ENCODE measurements at places on chromosomes 1 and 21.

DNA sequence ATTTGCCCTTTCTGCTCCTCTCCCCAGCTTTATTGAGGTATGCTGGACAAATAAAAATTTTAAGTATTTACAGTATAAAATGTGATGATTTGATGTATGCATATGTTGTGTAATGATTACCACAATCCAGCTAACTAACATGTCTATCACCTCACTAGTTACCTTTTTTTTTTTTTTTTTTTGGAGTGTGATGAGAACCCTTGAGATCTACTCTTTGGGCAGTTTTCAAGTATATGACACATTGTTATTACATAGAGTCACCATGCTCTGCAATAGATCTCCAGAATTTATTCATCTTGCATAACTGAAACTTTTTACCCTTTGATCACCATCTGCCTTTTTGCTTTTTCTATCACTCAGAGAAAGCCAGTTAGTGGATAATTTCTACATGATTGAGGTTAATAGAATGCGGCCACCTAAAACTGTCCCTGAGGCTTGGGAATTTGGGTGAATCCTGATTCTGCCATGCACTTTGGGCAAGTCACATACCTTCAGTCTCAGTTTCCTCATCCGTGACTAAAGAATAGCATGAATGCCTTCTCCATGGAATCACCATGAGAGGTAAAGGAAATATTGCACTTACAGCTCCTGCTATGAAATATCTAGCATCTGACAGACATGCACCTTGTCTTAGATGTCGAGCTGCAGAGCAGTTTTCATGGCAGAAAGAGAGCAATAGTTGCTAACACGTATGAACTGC lies 295.2 kb downstream of the DISC1 start:
- DNase-seq: no peak

GRCh38 chr1:225378880-225379279 lies 49.0 kb downstream of the LBR start:
- DNase-seq: no peak

DNA sequence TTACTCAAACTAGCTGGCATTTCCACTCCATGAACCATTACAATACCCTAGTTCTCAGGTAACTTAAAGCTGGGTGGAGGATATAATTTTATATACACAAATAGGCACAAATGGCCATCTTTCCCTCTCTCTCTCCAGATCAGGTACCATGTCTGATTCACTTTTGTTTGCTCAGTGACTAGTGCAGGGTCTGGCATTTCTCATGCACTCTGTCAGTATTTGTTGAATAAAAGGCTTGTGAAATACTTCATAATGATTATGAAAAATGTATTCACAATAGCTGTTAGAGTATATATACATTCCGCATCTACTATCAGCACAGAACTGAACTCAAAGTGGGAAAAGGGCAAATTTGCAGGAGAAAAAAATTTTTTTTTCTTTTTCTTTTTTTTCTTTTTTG lies 510.2 kb upstream of the USP24 start:
- no peak for DNase-seq

DNA sequence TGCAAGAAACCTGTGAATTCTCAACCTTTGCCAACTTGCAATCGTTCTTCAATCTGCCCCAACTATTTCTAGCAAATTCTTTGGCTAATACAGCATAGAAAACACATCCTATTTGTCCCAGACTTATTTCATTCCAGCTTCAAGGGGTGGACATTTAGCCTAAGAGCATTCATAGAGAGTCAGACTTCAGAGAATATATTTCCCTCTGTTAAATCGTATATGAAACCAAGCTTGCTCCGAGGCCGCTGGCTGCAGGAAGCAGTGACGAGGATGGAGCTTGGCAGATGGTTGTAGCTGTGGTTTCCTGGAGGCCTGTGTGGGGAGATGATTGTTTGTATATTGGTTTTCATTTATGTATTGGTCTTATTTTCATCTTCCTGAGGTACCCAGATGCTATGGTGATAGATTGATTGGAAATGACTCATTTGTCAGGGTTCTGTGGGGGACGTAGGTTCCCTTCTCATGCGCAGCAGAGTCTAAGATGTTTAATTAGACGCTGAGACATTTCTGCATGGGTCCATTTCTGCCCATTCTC lies 26.1 kb downstream of the MAN1C1 start:
- no peak for DNase-seq

GRCh38 chr1:228837817-228838716 lies 102.8 kb downstream of the RHOU start:
- no peak for DNase-seq

DNA sequence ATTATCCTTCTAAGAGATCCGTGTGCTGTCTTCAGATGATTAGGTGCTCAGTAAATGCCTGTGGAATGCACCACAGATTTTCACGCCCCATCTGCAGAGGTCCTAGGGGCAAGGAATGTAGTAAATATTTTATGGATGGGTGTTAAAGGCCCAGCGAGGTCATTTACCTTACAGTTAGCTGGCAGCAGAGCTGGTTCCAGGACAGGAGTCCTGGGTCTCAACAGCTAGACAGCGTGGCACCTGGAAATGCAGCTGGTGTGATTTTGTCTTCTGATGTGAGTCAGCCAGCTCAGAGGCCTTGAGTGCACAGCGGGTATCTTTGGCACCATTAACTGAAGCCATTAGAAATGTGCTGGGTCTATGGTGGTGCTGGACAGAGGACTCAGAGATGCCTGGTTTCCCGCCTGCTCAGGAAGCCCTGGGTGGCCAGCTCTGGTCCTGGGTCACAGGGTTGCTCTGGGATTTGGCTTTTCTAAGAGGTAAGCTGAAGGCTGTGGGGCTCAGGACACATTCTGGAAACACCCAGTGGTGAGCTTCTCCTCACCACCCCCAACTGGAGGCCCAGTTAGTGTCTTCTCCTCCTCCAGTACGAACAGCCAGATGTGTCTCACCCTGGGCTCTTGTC lies 65.5 kb downstream of the DDX20 start:
- DNase-seq: no peak

GRCh38 chr1:161497961-161498360 lies 7.3 kb upstream of the FCGR2A start:
- no peak for DNase-seq

GRCh38 chr1:106957795-106958194 lies 98.7 kb upstream of the PRMT6 start:
- DNase-seq: no peak

GRCh38 chr1:227312361-227313025 lies 5.8 kb downstream of the CDC42BPA start:
- DNase-seq: no peak

DNA sequence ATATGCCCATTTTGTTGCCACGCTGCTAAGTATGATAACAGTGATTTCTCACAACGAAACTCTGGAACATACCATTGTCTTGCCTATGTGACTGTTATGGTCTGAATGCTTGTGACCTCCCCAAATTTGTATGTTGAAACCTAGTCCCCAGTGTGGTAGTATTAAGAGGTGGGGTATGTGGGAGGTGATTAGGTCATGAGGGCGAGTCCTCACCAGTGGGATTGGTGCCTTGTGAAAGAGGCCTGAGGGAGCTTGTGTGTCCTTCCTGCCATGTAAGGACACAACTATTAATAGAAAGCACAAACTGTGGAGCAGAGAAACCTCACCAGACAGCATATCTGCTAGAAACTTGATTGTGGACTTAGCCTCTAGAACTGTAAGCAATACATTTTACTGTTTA lies 84.6 kb downstream of the SELENOF start:
- no peak for DNase-seq

GRCh38 chr1:7187112-7187493 lies 401.8 kb downstream of the CAMTA1 start:
- no peak for DNase-seq

- DNase-seq: no peak
Measured at GRCh38 chr21:31915566-31915965, 42.7 kb downstream of the HUNK start.

GRCh38 chr1:31868862-31869261 lies 53.0 kb upstream of the SPOCD1 start:
- no peak for DNase-seq

DNA sequence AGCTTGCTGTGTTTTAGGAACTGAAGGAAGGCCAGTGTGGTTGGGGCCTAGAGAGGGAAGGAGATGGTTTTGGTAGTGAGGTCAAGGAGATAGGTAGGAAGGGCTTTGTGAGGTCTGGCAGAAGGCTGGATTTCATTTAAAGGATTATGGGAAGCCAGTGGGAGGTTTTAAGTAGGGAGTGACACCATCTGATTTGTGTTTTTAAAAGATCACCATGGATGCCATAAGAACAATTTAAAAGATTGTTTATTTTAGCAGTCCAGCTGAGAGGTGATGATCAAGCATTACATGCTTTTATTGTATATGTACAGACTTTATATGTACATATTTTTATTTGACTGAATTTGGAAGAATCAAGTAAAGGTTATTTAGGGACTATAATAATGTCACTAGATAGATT lies 26.4 kb downstream of the RGL1 start:
- no peak for DNase-seq

DNA sequence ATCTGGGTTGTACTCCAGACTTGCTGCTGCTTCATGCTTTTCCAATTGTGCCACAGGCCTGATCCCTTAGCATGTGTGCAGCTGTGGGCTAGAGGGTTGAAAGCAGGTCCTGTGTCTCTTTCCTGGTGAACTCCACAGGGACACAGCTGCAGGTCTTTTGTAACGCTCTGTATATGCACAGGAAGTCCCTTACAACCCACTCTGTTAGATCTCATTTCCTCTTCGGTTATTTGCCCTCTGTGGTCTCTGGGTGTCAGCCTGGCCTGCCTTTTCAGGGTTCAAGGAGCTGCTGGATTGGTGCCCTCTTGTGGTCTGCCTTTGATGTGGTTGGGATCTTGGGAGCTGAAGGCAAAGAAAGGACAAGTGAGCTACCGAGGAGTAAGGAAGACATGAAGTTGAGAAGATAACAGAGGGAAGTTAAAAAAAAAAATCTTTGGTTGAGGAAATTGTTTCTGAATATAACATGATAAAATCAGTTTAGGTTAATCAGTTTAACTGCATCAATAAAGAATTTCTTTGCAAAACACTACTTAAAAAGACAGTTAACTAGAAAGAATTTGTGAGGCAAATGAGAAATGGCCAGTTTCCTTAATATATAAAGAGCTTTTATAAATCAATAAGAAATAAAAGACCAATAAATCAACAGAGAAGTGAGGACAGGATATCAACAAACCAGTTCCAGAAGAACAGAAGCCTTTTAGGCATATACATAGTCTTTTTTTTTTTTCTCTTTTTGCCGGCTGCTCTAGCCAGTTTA lies 44.1 kb downstream of the UCK2 start:
- DNase-seq: peak; percentile 30

- no peak for DNase-seq
Measured at GRCh38 chr21:44850905-44851657, 22.4 kb downstream of the PTTG1IP start.

GRCh38 chr21:44428281-44428960 lies 26.9 kb upstream of the LRRC3 start:
- no peak for DNase-seq

DNA sequence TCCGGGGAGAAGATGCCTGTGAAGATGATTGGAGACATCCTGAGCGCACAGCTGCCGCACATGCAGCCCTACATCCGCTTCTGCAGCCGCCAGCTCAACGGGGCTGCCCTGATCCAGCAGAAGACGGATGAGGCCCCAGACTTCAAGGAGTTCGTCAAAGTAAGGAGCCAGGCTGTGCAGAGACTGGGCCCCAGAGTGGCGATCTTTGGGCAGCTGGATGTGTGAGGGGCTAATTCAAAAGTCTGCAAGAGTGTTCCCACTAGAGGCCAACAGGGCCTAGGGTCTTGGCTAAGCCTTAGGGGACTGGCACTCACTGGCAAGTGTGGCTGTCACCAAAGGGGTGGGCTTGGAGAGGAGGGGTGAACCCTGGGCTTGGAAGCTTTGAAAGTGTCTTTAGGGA lies 50.4 kb downstream of the ATP5PO start:
- no peak for DNase-seq

GRCh38 chr1:114618606-114619005 lies 37.2 kb upstream of the BCAS2 start:
- no peak for DNase-seq

- no peak for DNase-seq
Measured at GRCh38 chr1:212457740-212458338, 25.1 kb downstream of the NENF start.

DNA sequence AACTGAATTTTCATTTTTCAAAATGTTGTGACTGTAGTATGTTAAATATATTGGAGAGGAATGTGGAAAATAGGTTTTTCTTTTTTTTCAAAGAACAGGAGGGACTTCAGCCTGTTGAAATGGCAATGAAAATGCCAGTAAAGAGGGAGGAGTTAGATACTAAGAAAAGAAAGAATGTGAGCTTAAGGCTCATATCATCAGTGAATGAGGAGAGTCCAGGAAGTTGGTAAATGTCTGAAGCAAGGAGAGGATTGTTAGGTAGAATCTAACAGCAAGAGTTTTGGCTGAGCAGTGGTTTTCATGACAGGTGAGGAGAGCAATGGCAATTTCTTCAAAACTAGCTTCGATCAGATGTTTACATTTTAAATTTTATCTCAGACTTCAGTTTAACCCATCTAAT lies 43.0 kb downstream of the PLA2G4A start:
- DNase-seq: no peak

DNA sequence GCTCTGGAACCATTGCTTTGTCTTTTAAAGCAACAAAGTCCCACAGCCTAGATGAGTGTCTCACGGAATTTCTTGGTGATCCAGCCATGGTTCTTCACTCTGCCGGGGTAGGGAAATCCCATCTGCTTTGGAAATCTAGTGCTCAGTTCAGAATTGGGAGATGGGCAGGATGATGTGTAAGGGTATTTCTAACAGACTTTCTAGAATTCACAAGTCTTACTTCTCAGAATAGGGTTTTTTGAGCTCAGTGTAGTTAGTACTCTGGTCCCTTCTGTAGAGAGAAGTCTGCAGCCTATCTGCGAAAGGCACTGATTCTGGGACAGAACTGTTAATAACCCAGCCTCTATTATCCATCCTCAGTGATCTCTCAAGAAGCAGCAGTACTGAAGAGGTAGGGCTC lies 25.3 kb downstream of the GABPA start:
- DNase-seq: no peak

DNA sequence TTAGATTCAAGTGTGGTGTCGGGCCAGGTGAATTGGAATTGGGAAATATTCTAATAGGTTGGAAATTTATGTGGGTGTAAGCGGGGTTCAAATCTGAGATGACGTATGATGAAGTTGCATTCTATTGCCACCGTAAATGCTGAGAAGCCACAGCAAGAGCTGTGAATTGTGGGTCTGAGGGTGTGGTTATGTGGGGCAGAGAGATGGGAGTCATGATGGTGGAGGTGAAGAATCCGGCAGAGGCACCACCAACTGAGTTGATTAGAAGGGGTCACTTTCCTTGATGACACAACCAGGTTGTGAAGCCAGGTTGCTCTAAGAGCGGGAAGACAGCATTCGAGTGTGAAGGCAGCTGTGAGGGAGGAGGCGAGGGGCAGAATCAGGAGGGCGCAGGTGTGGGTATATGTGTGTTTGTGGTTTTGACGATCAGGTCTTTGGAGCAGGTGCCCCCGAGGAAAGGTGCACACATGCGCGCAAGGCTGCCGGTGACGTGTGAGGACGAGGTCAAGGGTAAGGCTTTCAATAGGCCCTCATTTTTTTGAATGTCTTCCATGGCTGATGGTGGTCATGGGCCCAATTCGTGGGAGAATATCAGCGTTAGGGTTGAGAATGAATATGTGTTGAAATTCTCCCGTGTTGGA lies 18.7 kb downstream of the LRRC3 start:
- DNase-seq: no peak

- DNase-seq: no peak
Measured at GRCh38 chr1:206797534-206798383, 25.5 kb upstream of the IL10 start.

- DNase-seq: no peak
Measured at GRCh38 chr1:43708002-43708410, 670 bp downstream of the ST3GAL3 start.

Measured in amygdala (tissue), 56 donors.